Stimulated activated CD8-positive, alpha-beta memory T cell treated with anti-CD3 and anti-CD28 coated beads, Interleukin-7, amount 100 ng/mL, for 48 hours (primary cell): ENCODE measurements at places on chromosomes 1 and 21.

DNA sequence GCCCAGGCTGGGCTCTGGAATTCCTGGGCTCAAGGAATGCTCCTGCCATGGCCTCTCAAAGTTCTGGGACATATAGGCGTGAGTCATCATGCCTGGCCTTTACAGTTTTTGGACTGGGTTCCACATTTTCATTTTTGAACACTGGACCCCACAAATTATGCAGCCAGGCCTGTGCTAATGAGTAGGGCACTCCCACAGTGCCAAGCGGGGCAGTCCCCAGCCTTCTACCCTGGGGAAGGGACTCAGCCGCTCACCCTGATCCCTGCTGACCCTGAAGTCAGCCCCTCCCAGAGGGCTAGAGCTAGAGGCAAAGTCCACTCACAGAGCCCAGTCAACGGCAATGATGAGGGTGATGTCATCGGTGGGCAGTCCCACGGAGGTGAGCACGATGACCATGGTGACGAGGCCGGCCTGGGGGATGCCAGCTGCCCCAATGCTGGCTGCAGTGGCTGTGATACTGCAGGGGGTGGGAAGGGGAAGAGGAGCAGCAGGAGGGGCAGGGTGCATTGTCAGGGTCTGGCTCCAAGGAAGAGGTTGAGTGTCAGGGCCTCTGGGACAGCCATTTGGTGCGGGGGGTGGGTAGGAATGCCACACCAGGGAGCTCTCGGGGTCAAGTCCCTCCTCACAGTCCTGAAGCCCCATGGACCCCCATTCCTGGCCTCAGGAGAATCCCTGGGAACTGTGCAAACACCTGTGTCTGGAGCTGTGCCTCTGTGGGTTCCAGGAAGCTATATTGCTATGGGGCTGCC, 27.6 kb downstream of the PODN start:
- DNase-seq = no peak

DNA sequence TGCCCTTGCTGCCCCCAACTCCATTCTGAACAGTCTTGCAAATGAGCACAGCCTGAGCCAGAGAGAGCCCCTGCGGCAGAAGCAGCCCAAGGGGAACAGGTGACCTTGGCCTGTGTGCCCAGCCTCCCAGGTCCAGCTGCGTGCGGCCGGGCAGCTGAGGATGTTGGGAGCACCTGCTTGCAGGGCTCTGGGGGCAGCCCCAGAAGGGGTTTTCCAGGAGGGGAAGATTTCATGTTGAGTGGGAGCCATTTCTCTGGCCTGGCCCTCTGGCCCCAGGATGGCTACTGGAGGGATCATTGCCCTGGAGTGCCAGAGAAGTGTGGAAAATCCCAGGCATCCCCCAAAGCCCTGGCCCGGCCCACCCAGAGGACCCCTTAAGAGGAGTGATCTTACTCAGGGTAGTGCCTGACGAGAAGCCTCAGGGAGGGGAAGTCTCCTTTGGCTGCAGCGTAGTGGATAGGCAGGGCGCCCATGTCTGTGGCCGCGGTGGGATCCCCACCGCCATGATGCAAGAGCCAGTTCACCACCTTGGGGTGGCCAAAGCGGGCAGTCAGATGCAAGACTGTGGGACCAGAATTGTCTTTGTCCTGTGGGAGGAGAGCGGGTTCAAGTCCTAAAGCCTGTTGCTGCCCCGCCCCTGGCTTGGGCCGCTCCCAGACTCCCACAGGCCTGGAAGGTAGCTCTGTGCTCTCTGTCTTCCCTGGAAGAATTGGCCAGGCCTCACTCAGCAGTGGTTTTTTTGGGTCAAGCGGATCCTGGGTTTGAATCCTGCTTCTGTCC, 20.6 kb upstream of the RNU1-4 start:
- no peak for DNase-seq

DNA sequence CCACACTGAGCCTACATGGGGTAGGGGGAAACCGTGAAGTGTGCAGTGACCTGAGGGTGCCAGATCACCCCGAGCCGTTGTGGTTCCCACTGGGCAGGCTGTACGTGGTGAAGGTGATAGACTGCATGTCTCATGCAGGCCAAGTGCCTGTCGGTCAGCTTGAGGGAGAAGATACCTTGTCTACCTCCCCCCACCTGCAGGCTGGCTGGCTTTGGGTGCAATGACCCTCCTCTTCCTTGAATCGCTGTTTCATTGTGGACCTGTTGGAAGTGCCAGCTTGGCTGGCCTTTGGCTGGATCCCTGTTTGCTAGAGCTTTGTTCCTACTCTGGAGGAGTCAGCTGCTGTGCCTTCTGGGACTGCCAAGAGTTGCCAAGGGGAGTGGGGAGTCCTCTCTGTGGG, 92.5 kb downstream of the GALNT2 start:
- DNase-seq = no peak

- peak; percentile 21 for DNase-seq
Observed at GRCh38 chr1:11838349-11839272, 9.0 kb downstream of the NPPA start.

DNA sequence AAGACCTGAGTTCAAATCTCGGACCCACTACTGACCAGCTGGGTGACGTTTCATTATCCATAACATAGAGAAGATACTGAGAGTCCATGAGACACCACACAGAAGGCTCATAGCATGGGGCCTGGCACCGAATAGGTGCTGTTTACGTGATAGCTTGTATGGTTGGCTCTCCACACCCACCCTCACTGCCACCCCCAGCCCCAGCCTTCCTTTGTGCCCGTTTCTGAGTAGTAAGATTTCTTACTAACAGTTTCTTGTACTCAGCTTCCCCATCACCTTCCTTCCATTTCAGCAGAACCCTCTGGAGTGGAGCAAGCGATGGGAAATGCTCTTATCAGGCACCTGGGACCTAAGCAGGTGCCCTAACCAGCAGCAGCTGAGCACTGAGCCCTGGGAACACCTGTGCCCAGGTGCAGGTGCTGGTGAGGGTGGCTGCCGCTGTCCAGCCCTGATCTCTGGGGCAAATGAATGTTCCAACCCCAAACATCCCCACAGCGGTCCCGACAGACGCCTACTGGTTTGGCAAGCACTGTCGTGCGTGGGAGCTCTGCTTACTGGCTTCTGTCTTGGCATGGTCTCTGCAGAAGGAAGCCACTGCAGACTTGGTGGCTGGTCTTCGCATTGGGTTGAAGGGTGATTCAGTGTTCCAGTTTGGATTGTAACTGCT, 225.4 kb downstream of the CAMTA1 start:
- no peak for DNase-seq

- DNase-seq = no peak
Observed at GRCh38 chr1:229863651-229864545, 203.1 kb upstream of the GALNT2 start.

GRCh38 chr1:32898958-32899357, 2.2 kb downstream of the TMEM54 start:
- DNase-seq = no peak

GRCh38 chr21:33231526-33231925, 1.8 kb downstream of the IFNAR2 start:
- peak; percentile 30 for DNase-seq

DNA sequence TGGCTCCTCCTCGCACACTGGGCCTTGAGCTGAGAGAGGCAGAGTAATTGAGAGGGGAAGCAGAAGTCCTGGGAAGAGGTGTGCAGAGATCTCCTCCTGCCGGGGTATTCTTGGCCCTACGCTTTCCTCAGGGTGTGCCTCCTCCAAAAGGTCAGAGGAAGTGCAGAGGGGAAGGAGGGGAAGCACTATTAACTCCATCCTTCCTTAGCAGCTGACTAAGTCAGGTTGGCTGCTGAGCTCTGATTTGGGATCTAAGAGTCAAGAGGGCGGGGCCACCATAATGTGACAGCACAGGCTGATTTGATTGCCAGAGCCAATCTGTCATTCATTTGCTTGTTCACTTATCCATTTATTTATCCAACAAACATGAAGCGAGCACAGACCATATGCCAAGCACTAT, 12.3 kb downstream of the ATP2B4 start:
- no peak for DNase-seq

- DNase-seq = no peak
Observed at GRCh38 chr1:218510153-218510772, 165.1 kb downstream of the TGFB2 start.

DNA sequence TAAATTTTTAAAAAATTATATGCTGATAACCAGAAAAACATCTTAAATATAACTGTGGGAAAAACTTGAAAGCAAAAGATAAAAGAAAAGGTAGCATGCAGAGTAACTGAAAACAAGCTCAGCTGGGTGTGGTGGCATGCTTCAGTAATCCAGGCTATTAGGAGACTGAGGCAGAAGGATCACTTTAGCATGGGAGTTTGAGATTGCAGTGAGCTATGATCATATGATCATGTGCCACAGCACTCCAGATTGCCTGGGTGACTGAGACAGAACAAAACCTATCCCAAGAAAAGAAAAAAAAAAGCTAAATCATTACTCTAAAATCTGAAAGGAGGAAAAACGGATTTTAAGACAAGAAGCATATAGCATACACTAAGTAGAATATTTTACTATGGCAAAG, 1624.0 kb downstream of the AMY1C start:
- no peak for DNase-seq

DNA sequence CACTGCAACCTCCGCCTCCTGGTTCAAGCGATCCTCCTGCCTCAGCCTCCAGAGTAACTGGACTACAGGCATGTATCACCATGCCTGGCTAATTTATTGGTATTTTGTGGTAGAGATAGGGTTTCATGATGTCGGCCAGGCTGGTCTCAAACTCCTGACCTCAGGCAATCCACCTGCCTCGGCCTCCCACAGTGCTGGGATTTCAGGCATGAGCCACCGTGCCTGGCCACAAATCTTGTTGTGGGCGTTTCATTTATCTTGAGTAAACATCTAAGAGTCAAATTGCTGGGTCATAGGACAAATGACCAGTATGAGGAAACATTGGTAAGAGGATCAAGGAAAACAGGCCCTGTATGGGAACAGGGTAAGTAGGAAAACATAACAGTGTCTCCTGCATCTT, 17.9 kb downstream of the TMEM200B start:
- DNase-seq = no peak

DNA sequence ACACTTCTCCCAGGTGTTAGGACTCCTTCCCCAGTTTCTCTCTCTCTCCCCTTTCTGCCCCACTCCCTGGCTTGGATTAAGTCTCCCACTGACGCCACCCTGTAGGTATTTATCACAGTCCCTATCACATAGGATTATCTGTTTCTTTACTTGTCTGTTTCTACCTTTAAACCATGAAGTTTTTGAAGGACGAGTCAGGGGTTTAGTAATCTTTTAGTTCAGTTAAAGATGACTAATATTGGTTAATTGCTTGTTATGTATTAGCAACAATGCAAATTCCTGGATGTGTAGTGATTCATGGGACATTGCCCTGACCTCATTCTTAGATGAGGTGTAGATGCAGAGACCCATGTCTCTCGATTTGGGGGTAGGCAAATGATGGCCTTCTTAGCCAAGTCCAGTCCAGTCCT, 6.4 kb downstream of the LAMC1 start:
- no peak for DNase-seq

- DNase-seq = no peak
Observed at GRCh38 chr1:65751961-65752360, 40.7 kb upstream of the PDE4B start.

DNA sequence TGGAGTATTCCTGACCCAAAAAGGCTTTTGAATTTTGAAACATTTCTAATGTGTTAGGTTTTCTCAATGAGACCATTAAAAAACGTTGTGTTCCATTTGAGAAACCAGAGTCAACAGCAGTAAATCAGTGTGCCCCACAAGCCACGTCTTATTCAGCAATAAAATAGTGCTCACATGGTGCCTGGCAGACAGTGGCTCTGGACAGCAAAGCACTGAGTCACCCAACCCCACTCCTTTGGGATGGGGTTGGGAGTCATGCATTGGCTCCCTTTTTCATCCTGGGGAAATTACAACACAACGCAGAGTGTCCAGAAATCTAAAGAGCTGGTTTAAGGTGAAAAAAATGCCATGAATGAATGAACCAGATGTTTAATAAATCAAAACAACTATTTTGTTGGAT, 46.5 kb downstream of the KCNJ15 start:
- DNase-seq = no peak

DNA sequence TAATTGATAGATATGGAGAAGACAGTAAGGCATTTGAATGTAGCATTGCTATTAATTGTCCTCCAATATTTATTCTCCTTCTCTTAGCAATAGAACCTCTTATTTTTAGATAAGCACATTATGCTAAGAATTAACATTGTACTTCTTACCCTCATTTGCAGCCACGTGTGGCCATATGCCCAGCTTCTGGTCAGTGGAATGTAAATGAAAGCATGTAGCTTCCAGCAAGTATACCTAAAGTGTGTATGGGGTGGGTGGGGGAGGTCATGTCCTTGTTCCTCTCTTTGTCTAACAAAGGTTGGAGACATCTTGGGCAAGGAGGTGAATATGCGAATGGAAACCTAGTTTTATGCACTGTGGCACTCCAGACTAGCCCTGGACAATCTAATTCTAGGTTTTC, 133.6 kb upstream of the HMCN1 start:
- no peak for DNase-seq
